ENCODE measurements at places on chromosomes 6 and 20. TPM values are rescaled to one million over a fixed set of nuclear protein-coding genes. Genes with fewer than 3 reads are reported as not detected.

PHACTR1 gene
- polyA plus RNA-seq, result 0.31 TPM

DNA sequence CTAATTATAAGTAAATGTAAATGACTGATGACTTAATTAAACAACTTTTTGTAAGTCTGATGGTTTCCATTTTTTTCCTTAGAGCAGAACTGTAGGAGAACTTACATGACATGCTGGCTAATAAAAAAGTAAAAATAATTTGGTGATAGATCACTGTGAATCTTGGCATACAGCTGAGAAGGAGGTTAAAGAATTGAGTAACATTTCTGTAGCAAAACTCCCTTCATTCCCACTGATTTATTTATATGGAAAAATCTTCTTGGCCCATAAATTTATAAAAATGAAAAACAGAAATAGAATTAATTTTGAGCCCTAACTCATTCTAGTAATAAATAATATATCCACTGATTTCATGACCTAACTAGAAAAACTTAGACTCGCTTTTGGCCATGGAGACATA is 48.1 kb downstream of the SLC22A3 start:
- DNase-seq, result no peak

LY86 gene
- polyA plus RNA-seq, result 5.0 TPM

GRCh38 chr6:87110636-87111035 is 15.7 kb upstream of the CGA start:
- DNase-seq, result no peak
